ENCODE measurements at places on chromosomes 5 and 9. TPM values are rescaled to one million over a fixed set of nuclear protein-coding genes. Genes with fewer than 3 reads are reported as not detected.

Gene SLC34A1
- total RNA-seq: not detected

Gene CCDC192
- not detected for total RNA-seq

Gene HRH2
- total RNA-seq: 0.49 TPM

Gene CERCAM
- total RNA-seq: 32.0 TPM

Measured in A549 treated with dexamethasone at 1 μM for 4 hours (cell line).